Stimulated activated CD4-positive, alpha-beta T cell treated with anti-CD3 and anti-CD28 coated beads, Interleukin-4, amount 100 ng/mL, for 1 hour (primary cell): ENCODE measurements at places on chromosomes 11 and 22.

DNA sequence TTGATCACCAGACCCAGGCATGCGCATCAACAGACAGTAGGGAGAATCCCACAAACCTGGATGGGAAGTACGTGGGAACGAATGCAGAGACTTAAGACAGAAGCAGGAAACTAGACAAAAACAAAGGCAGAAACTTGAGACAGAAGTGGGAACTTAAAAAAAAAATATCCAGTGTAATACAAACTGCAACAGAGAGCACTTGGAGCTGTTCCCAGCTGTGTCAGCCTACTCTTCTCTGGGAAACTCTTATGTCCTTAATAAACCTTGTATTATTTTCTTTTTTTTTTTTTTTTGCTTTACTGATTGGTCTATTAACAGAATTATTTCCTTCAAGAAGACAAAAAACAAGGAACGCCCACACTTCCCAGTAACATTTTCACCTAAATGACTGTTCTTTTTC is 1818.1 kb upstream of the RAG2 start:
- no peak for DNase-seq

DNA sequence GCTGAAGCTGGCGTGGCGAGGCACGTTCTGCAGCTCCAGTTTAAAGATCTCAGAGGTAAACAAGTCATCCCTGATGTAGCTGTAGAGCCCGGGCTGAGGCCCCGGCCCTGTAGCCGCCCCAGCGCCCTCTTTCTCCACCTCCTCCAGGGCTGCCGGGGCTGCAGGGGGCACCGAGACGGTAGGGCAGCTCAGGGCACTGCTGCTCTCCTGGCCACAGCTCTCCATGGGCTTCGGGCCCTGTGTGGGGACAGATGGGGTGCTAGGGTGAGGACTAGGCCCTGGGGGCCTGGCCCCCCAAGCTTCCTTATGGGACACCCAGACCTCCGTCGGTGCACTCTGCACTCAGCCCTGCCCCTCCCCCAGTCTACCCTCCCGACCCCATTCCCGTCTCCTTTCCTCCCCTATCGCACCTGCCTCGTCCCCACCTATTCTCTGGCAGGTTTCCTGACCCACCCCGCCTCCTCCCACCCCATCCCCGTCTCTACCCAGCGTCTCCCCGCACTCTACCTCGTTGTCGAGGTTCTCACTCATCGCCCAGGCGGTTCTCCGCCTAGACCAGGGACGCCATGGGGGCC is 559 bp downstream of the RANBP1 start:
- no peak for DNase-seq

GRCh38 chr22:43272301-43272700 is 70.9 kb downstream of the SCUBE1 start:
- DNase-seq, result no peak

GRCh38 chr11:17591293-17591692 is 44.2 kb downstream of the OTOG start:
- DNase-seq, result no peak

DNA sequence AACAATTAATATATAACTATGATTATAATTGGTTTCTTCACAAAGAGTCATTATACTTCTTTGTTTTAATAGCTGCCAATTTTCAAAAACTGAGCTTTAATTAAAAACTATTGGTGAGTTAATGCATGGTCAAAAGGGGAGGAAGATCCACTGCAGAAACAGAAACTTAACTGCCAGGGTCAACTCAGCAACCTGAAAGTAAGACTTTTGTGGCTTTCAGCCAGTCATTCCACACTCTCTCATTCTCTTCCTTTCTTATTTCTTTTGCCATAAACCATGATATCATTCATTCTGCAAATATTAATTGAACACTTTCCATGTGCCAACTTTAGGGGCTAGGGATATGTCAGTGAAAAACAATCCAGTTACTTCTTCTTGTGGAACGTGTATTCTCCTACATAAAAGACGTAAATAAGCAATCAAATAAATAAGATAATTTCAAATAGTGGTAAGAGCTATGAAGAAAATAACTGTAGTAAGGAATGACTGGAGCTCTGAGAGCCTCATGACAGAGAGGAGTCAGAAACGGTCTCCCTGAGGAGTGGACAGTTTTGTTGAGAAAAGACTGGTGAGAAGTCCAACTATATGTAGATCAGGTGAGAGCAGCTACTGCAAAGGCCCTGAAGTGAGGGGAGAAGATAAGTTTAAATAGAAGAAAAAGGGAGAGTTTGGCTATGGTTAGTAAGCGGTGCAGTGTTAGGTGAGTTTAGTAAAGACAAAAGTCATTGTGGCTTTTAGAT is 130.5 kb downstream of the GRIA4 start:
- DNase-seq, result no peak

GRCh38 chr11:16587670-16588069 is 150.8 kb upstream of the C11orf58 start:
- DNase-seq, result no peak

DNA sequence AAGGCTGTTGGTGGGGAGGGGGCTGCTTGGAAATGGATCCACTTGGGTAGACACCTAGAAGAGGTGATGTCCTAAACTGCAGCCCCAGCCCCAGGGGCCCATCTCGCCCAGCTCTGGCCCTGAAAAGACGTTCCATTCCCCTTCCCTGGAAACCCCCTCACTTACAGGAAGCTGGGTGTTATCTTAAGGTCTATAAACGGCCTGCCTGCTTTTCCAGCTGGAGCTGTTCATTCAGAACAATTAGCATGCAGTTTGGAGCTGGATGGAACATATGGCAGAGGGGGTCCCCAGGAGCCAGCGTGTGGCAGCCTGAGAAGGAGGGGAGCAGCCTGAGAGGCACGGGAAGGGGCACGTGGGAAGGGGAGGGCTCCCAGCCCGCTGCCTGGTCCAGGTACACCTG is 139.6 kb downstream of the PKNOX2 start:
- DNase-seq, result no peak

GRCh38 chr11:10410844-10411200 is 44.2 kb upstream of the AMPD3 start:
- no peak for DNase-seq

DNA sequence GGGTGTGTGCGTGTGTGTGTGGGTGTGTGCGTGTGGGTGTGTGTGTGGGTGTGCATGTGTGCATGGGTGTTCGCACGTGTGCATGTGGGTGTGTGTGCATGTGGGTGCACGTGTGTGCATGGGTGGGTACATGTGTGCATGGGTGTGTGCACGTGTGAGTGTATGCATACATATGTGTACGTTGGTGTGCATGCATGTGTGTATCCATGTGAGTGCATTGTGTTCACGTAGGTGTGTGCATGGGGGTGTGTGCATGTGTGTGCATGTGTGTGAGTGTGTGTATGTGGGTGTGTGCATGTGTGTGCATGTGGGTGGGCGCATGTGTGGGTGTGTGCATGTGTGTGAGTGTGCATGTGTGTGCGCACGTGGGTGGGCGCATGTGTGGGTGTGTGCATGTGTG is 19.9 kb upstream of the APOBEC3A start:
- DNase-seq, result no peak

GRCh38 chr22:44898236-44898635 is 111.6 kb downstream of the PHF21B start:
- DNase-seq, result no peak

DNA sequence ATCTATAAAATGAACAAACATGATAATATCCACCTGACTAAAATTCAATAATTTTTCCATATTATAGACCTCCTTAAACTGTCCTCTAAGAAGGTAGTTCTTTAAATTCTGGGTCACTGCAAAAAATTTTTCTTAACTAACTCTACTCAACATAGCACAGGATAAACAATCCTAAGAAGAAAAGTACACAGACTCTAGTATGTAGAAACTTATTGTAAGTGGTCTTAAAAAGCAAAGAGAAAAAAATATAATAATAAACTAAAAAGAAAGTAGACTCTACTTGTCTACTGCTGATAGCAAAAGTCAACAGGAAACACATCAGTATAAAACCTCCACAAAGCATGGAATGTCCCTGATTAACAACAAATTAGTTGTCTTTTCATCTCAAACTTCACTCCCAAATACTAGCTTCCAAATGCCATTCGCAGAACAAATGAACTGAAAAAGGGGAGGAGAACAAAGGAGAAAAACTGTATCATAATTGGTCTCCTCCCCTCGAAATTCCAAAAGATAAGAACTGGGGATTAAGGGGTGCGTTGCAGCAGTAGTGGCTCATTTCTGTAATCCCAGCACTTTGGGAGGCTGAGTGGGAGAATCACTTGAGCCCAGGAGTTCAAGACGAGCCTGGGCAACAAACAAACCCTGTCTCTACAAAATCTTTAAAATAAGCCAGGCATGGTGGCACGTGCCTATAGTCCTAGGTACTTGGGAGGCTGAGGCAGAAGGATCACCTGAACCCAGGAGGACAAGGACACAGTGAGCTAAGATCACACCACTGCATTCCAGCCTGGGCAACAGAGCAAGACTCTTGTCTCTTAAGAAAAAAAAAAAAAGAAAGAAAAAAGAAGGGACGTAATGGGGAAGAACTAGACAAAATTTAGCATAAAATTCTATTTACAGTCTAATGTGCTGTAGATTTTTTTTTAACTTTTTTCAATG is 6.5 kb downstream of the FCHSD2 start:
- DNase-seq, result no peak

GRCh38 chr11:80529726-80530125 is 1088.9 kb upstream of the TENM4 start:
- no peak for DNase-seq

GRCh38 chr11:109130910-109131309 is 291.1 kb upstream of the C11orf87 start:
- no peak for DNase-seq

DNA sequence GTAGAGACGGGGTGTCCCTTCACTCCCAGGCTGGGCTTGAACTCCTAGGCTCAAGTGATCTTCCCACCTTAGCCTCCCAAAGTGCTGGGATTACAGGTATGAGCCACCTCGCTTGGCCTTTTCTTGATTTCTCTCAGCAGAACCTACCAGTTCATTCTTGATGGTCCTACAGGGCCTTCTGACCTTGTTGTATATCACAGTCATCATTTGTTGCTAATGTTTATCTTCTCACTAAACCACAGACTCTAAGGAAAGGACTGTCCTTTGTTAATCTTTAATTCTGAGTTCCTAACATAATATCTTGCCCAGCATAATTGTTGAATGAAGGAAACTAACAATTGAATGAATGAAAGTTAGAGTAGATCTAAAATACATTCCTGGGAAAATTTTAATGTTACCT is 22.0 kb upstream of the ZC3H12C start:
- DNase-seq, result no peak

DNA sequence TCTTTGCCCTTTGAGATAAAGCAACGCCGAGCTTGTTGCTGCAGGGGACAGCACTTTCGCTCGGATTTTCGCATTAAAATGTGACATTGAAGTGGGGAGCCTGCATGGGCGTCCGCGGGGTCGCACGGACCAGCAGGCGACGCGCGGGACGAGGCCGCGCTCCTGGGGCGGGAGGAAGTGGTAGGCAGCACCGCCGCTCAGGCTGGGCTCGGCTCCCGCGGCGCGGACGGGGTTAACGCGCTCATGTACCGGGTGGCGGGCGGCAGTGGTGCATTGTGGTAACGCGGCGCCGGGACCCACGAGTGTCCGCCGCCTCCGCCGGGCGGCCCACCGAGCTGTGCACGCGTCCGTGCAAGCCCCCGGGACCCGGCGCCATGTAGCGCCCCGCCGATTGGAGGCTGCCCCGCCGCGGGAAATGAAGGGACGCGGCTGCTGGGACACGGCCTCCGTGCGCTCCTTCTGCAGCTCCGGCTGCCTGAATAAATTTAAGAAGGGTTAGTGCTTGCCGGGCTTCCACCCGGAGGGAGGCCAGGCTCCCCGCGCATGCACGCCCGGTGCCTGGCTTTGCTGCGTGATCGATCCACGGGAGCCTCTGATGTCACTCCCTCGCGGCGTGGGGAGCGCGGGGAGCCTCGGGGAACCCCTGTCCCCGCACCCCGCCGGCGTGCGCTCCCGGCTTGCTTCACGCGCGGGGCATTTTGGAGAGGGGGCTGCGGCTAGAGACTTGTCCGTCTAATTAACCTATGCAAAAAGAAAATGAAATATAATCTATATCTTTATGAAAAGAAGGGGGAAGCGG is 127.7 kb downstream of the OSBP2 start:
- peak; percentile 4 for DNase-seq

DNA sequence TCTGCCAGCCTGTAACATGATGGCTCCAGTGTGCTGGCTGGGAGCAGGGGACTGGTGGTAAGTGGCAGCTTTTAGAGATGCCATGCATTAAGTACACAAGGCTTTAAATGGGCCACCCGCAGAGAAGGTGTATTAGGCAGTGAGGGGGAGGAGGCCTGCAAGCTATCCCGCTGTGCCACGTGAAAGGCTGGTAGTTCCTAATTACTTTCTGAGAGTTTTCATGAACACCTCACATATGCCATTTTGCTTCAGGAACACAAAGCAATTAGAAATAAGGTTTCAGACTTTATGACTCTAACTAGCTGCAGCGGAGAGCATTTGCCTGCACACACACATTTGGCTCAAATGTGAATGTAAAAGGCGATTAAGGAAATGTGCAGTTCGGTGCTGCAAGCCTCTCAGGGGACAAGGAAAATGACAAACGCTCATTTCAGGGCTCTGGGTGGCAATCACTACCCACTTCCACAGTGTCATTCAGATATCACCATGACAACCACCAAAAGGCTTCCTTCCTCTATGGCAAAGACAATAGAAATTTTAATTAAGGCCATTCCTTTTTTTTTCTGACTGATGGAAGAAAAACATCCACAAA is 116.6 kb downstream of the PLEKHA7 start:
- no peak for DNase-seq

DNA sequence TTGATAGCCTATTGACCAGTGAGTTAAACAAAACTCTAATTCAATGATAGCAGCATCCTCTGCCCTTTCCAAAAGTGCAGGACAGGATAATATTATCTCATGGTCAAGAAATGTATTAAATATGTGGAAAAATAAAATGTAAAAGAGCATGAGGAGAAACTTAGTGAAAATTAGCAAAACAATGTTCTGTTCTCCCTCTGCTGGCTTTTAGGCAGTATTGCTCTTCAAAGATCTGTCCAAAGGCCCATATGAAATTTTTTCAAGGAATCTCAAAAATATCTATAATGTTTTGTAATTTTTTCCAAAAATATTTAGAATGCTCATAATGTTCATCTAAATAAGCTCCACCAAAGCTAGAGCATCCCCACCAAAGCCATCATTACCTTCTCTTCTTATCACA is 8.3 kb upstream of the ARL14EP start:
- DNase-seq, result no peak

DNA sequence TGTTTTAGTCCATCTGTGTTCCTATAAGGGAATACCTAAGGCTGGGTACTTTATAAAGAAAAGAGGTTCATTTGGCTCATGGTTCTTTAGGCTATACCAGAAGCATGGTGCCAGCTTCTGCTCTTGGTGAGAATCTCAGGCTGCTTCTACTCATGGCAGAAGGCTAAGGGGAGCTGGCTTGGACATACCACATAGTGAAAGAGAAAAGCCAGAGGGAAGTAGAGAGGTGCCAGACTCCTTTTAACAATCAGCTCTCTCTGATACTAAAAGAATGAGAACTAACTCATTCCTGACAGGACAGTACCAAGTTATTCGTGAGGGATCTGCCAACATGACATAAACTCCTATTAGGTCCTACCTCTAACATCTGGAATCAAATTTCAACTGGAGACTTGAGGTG is 1250.2 kb upstream of the CNTN5 start:
- DNase-seq, result no peak

GRCh38 chr22:23826510-23827350 is 12.1 kb downstream of the DERL3 start:
- no peak for DNase-seq

- DNase-seq, result no peak
These were observed 86.4 kb downstream of the DENND5A start for GRCh38 chr11:9178716-9179115.

GRCh38 chr11:128626913-128627665 is 39.7 kb upstream of the ETS1 start:
- no peak for DNase-seq

- peak; percentile 76 for DNase-seq
These were observed at the start of gene SYTL2 for GRCh38 chr11:85810871-85811611. TSS of gene SYTL2 (minus strand) at chr11:85811141. CDS start at chr11:85757725, 53,416 bp downstream.

GRCh38 chr11:112016765-112017376 is 8.3 kb upstream of the DLAT start:
- DNase-seq, result no peak
